ENCODE measurements at places on chromosomes 11 and 22. TPM values are rescaled to one million over a fixed set of nuclear protein-coding genes. Genes with fewer than 3 reads are reported as not detected.

NPAS4 gene
- not detected for total RNA-seq

FGF3 gene
- total RNA-seq = not detected

DNA sequence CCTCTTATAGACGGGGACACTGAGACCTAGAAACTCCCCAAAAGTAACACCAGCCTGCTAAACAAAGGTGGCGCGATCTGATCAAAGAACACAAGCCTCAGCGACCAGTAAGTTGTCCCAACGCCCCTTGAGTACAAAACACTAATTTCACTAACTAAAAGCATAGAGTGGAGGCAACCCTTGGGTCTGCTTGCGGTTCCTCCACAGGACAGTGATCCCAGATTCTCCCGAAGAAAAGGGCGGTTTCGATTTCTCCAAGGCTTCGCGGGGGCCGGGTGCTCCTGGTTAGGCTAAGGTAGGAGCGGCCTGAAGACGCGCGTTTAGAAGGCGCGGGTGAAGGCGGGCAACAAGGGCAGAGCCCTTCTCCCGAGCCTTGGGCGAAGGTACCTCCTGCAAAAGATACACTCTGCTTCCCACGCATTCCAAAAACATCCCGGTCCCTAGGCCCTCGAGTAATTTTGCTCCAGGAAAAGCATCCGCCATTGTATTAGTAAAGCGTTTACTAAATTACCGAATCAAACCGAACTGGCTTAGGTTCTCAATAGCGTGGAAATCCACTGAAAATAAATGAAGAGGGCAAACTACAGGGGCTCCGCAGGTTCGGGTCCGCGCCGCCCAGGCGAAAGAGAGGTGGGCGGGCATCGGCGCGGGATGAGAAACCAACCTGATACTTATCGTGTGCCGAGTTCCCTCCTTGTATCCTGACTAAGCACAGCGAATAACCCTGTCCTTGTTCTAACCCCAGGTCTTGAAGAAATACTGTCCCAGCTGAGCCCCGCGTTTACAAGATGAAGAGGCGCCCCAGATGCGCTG lies 2.0 kb downstream of the WT1 start:
- H3K4me1 ChIP-seq = no peaks in the 10 kb centered on the region
- DNase-seq = no peak
- peak overlapping the region; percentile 55 for H3K4me3 ChIP-seq
- no peak overlapping the region for H3K27ac ChIP-seq
- no peaks in the 10 kb centered on the region for H3K36me3 ChIP-seq

DNA sequence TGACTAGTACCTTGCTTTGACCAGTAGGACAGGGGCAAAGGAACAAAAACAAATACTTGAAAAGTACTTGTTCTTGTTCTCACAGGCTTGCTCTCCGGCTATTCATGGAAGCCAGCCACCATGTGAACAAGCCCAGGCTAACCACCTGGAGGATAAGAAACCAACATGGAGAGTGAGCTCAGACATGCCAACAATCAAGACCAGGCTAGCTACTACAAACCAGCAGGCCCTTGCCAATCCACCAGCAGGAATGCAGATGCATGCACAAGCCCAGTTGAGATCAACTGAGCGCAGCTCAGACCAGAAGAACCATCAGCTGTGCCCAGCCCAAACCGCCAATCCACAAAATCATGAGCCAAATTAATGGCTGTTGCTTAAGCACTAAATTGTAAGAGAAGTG lies 180.1 kb upstream of the ISX start:
- H3K4me3 ChIP-seq = no peak overlapping the region
- no peak overlapping the region for H3K27ac ChIP-seq
- no peaks in the 10 kb centered on the region for H3K4me1 ChIP-seq
- no peak for DNase-seq
- no peaks in the 10 kb centered on the region for H3K27me3 ChIP-seq

GRCh38 chr11:61445516-61445915 lies 15.6 kb downstream of the SDHAF2 start:
- peaks cover 22% of the 10 kb centered on the region for H3K36me3 ChIP-seq
- no peak for DNase-seq
- no peaks in the 10 kb centered on the region for H3K27me3 ChIP-seq
- peak overlapping the region; percentile 65 for H3K27ac ChIP-seq

- no peaks in the 10 kb centered on the region for H3K27me3 ChIP-seq
- DNase-seq = no peak
- H3K36me3 ChIP-seq = no peaks in the 10 kb centered on the region
- H3K4me1 ChIP-seq = peaks cover 12% of the 10 kb centered on the region
- no peak overlapping the region for H3K27ac ChIP-seq
- H3K4me3 ChIP-seq = no peak overlapping the region
Measured at GRCh38 chr11:69326622-69327219, 32.8 kb downstream of the MYEOV start.

DNA sequence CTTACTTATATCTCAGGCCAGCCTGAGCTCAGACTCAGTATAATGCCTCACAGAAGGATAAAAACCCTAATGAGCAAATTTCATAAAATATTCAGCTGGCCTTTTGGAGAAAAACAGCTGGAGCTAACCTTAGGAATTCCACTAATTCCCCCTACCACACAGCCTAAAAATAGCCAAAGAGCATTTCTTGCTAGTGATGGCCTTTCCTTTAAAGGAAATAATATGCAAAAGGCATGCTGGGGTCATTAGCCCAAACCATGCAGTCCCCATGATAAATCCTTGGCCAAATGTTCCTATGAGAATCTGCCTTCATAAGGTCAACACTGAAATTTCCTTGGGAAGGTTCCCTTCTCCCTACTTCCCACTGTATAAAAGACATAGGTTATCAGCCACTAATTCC lies 38.2 kb downstream of the SYTL2 start:
- no peak for DNase-seq
- no peaks in the 10 kb centered on the region for H3K36me3 ChIP-seq
- no peak overlapping the region for H3K27ac ChIP-seq

OR52A1 gene
- total RNA-seq = not detected

- H3K4me1 ChIP-seq = no peaks in the 10 kb centered on the region
- DNase-seq = no peak
- H3K27ac ChIP-seq = no peak overlapping the region
- H3K27me3 ChIP-seq = 0 out of 2 replicates have a peak, but pooled peaks cover 5% of the 10 kb centered on the region
- no peak overlapping the region for H3K4me3 ChIP-seq
Measured at GRCh38 chr11:119765628-119766027, 36.6 kb upstream of the NECTIN1 start.

NFAM1 gene
- total RNA-seq = not detected

VSIG2 gene
- not detected for total RNA-seq

DNA sequence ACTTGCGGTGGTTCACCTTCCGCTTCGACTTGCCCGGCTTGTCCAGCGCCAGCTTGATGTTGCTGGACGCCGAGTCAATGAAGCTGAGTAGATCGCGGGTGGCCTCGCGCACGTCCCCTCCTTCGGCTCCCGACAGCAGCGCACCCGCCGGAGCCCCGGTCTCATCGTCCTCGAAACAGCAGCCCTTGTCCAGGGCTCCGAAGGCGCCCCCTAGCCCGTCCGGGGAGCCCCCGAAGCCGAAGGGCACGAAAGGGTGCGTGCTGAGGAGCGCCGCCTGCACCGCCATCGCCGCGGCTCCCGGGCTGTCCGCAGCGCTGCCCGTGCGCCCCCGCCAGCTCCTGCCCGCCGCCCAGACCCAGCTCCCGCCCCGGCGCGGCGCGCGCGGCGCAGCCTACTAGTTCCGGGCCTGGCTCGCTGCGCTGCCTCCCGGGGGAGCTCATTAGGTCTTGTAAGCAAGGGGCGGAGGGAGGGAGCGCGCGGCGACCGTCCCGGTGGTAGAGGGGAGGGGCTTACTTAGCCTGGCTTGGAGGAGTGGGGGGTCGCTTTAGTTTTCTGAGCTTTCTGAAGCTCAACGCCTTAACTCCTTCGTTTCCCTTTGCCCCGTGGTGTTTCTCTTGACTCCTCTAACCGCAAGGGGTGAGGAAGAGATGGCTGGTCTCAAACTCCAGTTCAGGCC lies at the start of gene FAM181B:
TSS of gene FAM181B (minus strand) at position 421 of the 676 bp plus-strand sequence. CDS start at position 286, 135 bp downstream.
- no peaks in the 10 kb centered on the region for H3K36me3 ChIP-seq
- no peaks in the 10 kb centered on the region for H3K4me1 ChIP-seq
- H3K27ac ChIP-seq = no peak within 1 kb of the TSS
- H3K4me3 ChIP-seq = peak within 1 kb of the TSS; percentile 55

GRCh38 chr11:2666401-2666741 lies 33.4 kb downstream of the KCNQ1OT1 start:
- H3K4me1 ChIP-seq = no peaks in the 10 kb centered on the region
- no peak for DNase-seq
- no peak overlapping the region for H3K4me3 ChIP-seq
- H3K27ac ChIP-seq = no peak overlapping the region

DNA sequence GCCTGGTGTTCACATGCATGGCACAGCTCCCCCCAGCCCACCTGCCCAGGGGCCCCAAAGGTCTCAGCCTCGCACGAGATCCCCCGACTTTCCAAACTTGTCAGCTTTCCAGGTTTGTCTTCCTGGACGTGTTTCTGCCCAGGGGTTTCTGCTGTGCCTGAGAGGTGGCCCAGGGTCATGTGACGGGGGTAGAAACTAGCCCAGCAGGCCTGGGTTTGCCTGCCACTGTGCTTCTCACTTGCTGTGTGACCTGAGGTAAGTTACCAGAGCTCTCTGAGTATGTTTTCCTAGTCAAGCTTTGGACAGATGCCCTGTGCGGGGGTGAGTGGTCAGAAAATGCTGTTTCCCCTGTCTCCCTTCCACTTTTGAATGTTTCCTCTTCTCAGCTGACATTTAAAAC lies 38.3 kb upstream of the SHISAL1 start:
- no peak overlapping the region for H3K27ac ChIP-seq
- H3K4me1 ChIP-seq = peaks cover 10% of the 10 kb centered on the region
- DNase-seq = no peak
- no peak overlapping the region for H3K4me3 ChIP-seq

ALDH3B2 gene
- total RNA-seq = not detected

DNA sequence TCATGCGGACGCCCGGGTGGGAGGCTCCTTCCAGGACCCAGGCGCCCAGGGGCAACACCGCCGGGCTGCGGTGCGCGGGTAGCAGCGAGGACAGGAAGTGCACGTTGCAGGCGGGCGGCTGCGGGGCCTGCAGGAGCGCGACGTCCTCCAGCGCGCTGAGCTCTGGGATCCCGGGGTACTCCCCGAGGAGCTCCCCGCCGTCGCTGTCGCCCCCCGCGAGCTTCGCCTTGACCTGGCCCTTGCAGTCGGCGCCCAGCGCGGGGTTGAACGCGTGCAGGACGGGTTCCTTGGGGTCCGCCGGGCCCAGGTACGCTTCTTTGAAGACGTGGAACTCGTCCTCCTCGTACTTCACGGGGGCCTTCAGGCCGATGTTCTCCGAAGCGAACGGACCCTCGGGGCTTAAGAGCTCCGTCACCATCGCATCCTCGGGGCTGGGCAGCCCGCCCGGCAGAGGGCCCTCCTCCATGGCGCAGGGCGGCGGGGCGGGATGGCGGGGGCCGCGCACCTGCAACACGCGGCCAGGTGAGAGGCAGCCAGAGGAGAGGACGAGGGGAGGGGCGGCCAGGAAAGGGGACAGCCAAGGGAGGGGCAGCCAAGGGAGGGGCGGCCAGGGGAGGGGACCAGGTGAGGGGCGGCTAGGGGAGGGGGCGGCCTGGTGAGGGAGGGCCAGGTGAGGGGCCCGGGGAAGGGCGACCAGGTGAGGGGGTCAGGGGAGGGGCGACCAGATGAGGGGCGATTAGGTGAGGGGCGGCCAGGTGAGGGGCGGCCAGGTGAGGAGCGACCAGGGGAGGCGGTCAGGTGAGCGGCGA lies 921 bp downstream of the TESMIN start:
- no peak overlapping the region for H3K4me3 ChIP-seq
- no peaks in the 10 kb centered on the region for H3K36me3 ChIP-seq
- no peak overlapping the region for H3K27ac ChIP-seq

DNA sequence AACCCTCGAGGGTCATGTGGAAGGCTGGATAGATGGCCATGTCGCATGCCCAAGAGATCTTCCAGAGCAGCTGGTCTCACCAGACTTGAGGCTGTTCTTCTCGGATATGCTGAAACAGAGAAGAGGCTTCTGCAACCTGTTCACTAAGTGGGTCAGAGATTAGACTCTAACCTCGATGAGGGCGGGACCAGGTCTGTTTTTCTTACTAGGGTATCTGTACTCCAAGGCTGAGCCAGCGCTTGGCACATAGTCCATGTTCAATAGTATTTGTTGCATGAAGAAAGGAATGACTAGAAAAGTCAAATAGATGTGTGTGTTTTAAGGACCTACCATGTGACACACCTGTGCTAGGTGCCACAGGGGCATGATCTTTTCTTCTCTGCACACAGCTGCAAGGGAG lies 43.6 kb downstream of the ABTB2 start:
- no peak overlapping the region for H3K4me3 ChIP-seq
- peaks cover 40% of the 10 kb centered on the region for H3K4me1 ChIP-seq
- no peak for DNase-seq
- H3K36me3 ChIP-seq = no peaks in the 10 kb centered on the region
- no peaks in the 10 kb centered on the region for H3K27me3 ChIP-seq

VEGFB gene
- total RNA-seq = 27.8 TPM

- H3K27me3 ChIP-seq = no peaks in the 10 kb centered on the region
- no peak overlapping the region for H3K4me3 ChIP-seq
- no peaks in the 10 kb centered on the region for H3K36me3 ChIP-seq
- DNase-seq = no peak
Measured at GRCh38 chr11:46898396-46899095, 19.8 kb downstream of the LRP4 start.

OR4C45 gene
- total RNA-seq = not detected

SUSD2 gene
- not detected for total RNA-seq

- H3K4me3 ChIP-seq = no peak overlapping the region
- H3K4me1 ChIP-seq = peaks cover 24% of the 10 kb centered on the region
- no peak overlapping the region for H3K27ac ChIP-seq
- peaks cover 13% of the 10 kb centered on the region for H3K36me3 ChIP-seq
- no peaks in the 10 kb centered on the region for H3K27me3 ChIP-seq
- peak; percentile 22 for DNase-seq
Measured at GRCh38 chr11:18615628-18616392, 16.2 kb downstream of the MISFA start.

DNA sequence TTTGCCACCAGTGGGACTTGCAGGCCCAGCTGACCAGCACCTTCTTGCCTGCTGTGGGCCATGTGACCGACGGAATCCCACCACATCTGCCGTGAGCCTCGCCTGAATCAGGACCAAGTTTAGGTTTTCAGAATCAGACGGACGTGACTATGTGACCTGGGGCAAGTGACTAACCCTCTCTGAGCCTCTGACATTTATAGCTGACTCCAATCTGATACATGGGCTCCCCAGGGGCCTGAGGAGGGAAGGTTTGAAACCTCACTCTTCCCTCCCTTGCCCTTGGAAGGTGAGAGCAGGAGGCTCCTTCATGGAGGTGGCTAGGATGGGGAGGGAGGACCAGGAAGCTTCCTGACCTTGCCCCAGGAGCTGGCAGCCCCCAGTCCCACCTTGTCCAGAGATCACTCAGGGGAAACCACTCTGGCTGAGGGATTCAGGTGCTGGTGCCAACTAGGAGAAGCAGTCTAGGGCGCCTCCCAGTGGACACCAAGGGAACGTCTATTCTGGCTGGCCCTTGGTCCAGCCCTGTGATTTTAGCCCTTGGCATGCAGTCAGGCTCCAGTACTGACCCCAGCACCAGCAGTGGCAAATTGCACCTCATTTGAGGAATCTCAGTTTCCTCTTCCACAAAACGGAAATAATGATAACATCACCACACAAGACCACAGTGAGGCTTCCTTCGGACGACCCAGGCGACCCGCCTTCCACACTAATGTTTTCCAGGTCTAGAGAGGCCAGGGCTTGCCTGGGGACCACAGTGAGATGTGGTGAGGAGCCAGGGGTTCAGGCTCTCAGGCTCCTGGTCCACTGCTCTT lies 47.2 kb upstream of the SYT7 start:
- H3K27ac ChIP-seq = no peak overlapping the region
- peak; percentile 87 for DNase-seq
- no peaks in the 10 kb centered on the region for H3K27me3 ChIP-seq
- H3K36me3 ChIP-seq = no peaks in the 10 kb centered on the region

Measured in GM23248 (cell line).